ENCODE measurements at places on chromosomes 11 and 22. TPM values are rescaled to one million over a fixed set of nuclear protein-coding genes. Genes with fewer than 3 reads are reported as not detected.

DNA sequence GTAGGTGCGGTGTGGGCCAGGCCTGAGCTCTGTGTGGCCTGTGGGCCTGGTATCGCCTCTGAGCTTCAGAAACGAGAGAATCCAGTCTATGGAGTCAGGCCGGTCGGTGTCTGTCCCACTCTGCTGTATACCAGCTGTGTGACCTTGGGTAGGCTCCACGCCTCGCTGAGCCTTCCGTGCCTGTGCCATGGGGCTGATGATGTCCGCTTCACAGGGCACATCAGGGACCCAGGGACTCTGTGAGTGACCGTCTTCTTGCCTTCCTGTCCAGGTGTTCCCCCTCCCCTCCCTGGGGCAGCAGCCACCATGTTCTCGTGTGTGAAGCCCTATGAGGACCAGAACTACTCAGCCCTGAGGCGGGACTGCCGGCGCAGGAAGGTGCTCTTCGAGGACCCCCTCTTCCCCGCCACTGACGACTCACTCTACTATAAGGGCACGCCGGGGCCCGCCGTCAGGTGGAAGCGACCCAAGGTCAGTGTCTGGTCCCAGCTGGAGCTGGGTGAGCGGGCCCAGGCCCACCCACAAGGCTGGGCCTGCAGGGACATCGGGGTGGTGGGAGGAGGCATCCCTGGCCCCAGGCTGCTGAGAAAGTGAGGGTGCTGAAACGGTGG is 17.9 kb downstream of the CAPN5 start:
- H3K27ac ChIP-seq: no peak overlapping the region
- peaks cover 5% of the 10 kb centered on the region for H3K36me3 ChIP-seq
- no peak overlapping the region for H3K4me3 ChIP-seq
- H3K4me1 ChIP-seq: no peaks in the 10 kb centered on the region
- no peak for DNase-seq

- DNase-seq: peak; percentile 79
- no peaks in the 10 kb centered on the region for H3K36me3 ChIP-seq
- H3K4me3 ChIP-seq: no peak overlapping the region
- H3K27me3 ChIP-seq: no peaks in the 10 kb centered on the region
- H3K27ac ChIP-seq: no peak overlapping the region
Measured at GRCh38 chr11:135027461-135027860, 615.4 kb upstream of the B3GAT1 start.

GRCh38 chr11:96130061-96130620 is 206.2 kb upstream of the MTMR2 start:
- no peak overlapping the region for H3K4me3 ChIP-seq
- no peak overlapping the region for H3K27ac ChIP-seq
- H3K36me3 ChIP-seq: no peaks in the 10 kb centered on the region
- no peak for DNase-seq
- H3K27me3 ChIP-seq: no peaks in the 10 kb centered on the region

The XKR3 gene
- not detected for polyA plus RNA-seq

- H3K4me3 ChIP-seq: no peak overlapping the region
- DNase-seq: peak; percentile 78
- no peaks in the 10 kb centered on the region for H3K36me3 ChIP-seq
- H3K4me1 ChIP-seq: peaks cover 11% of the 10 kb centered on the region
Measured at GRCh38 chr22:27810609-27811151, 9.1 kb upstream of the MN1 start.

The FGF19 gene
- not detected for polyA plus RNA-seq

DNA sequence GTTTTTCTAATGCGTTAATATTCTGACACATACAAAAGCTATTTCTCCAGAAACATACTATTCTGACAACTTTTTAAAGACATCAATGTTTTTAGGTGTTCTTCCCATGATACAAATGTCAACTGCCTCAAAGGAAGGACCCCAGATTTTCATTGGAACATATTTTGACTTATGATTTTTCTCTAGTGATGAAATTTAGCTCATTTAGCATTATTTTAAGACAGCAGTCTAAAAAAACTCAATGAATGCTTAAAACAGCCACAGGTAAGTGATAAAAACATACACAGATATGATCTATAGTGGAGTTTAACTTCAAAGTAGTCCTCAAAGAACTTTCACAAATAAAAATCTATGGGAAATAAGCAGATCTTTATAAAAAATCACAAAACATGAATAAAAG is 24.9 kb downstream of the XKR3 start:
- H3K4me3 ChIP-seq: no peak overlapping the region
- H3K36me3 ChIP-seq: no peaks in the 10 kb centered on the region
- H3K27me3 ChIP-seq: no peaks in the 10 kb centered on the region
- no peak overlapping the region for H3K27ac ChIP-seq
- no peak for DNase-seq

GRCh38 chr11:29263971-29264682 is 752.7 kb downstream of the KCNA4 start:
- H3K4me3 ChIP-seq: no peak overlapping the region
- no peaks in the 10 kb centered on the region for H3K27me3 ChIP-seq
- no peak overlapping the region for H3K27ac ChIP-seq
- H3K4me1 ChIP-seq: no peaks in the 10 kb centered on the region
- DNase-seq: no peak

The MFNG gene
- polyA plus RNA-seq: 14.3 TPM

DNA sequence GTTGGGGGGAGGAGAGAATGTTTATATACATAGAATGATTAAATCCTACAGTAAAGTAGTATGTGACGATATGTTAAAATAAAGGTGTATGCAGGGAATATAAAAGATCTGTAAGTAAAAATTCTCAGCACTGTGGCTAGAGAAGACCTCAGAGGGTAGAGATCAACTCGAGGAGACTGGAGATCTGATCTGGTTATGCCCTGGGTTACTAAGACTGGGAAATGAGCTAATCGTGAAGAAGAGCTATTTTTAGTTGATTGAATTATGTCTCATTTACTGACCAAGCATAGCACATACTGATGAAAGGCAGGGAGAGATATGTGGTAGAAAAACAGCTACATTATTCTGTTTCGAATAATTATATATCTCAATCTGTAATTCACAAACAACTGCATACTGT is 42.8 kb upstream of the ALKBH3 start:
- no peaks in the 10 kb centered on the region for H3K27me3 ChIP-seq
- no peak overlapping the region for H3K27ac ChIP-seq
- no peak for DNase-seq
- peaks cover 18% of the 10 kb centered on the region for H3K4me1 ChIP-seq
- H3K36me3 ChIP-seq: peaks cover 3% of the 10 kb centered on the region

GRCh38 chr11:26948881-26949280 is 45.0 kb upstream of the FIBIN start:
- no peak overlapping the region for H3K27ac ChIP-seq
- H3K36me3 ChIP-seq: no peaks in the 10 kb centered on the region
- no peak for DNase-seq
- no peaks in the 10 kb centered on the region for H3K27me3 ChIP-seq
- H3K4me3 ChIP-seq: no peak overlapping the region

- H3K4me3 ChIP-seq: no peak overlapping the region
- no peak for DNase-seq
- no peaks in the 10 kb centered on the region for H3K36me3 ChIP-seq
- H3K27ac ChIP-seq: no peak overlapping the region
- no peaks in the 10 kb centered on the region for H3K27me3 ChIP-seq
- H3K4me1 ChIP-seq: no peaks in the 10 kb centered on the region
Measured at GRCh38 chr11:3104051-3104714, 47.0 kb upstream of the CARS1 start.

DNA sequence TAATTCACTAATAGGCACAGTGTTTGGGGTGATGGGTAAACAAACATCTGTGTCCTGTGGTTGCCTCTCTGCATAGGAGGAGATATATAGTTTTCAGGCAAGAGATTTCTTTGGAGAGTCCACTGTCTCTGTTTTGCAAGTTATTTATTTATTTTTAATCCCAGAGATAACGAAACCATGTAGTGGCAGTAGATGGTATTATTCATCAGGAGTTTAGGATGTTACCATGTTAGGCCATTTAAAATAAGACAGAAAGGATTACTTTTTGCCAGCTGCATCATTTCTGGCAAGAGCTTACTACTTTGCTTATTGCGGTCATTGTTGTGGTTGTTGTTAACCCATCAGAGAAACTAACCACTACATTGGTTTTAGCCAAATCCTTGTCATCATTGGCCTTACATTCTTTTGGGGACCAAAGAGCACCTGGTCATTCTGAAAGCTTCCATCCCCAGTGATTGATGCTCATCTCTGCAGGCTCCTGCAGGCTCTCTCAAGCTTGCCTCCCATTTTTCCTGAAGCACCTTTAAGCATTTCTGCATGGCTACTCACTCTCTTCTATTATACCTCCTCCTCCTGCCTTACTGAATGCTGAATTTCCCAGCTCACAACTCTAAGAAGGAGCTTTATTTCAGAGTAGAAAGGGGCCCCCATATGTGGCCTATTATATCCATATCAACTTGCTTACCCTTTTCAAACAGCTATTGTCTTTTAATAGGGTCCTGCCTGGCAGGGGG is 84.4 kb downstream of the CSTPP1 start:
- DNase-seq: no peak
- H3K27me3 ChIP-seq: no peaks in the 10 kb centered on the region
- H3K36me3 ChIP-seq: no peaks in the 10 kb centered on the region
- no peak overlapping the region for H3K27ac ChIP-seq
- H3K4me1 ChIP-seq: no peaks in the 10 kb centered on the region

- H3K27ac ChIP-seq: no peak overlapping the region
- peak; percentile 17 for DNase-seq
- no peaks in the 10 kb centered on the region for H3K4me1 ChIP-seq
- no peaks in the 10 kb centered on the region for H3K27me3 ChIP-seq
- H3K4me3 ChIP-seq: no peak overlapping the region
Measured at GRCh38 chr11:46457659-46458424, 66.3 kb upstream of the CHRM4 start.

The APOBEC3F gene
- 4.3 TPM for polyA plus RNA-seq

The OR5A1 gene
- not detected for polyA plus RNA-seq

DNA sequence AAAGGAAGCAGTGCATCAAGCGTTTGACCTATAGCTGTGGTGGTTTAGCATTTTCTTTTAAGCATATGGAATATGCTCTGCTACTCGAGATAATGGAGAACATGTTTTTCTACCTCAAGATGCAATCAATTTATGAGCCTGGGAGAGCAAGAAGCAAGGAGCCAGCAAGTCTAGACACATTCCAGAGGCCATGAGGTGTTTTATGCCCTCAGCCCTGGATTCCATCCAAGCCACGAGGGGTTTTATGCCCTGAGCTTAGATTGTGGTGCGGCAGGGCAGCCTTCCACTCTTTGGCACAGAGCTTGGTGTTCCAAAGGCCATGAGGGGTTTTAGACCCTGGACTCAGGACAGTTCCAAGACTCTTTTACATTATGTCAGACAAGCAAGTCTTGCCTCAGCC is 11.7 kb upstream of the DNAJB13 start:
- no peak overlapping the region for H3K27ac ChIP-seq
- H3K4me3 ChIP-seq: no peak overlapping the region
- no peak for DNase-seq
- no peaks in the 10 kb centered on the region for H3K27me3 ChIP-seq
- no peaks in the 10 kb centered on the region for H3K36me3 ChIP-seq

DNA sequence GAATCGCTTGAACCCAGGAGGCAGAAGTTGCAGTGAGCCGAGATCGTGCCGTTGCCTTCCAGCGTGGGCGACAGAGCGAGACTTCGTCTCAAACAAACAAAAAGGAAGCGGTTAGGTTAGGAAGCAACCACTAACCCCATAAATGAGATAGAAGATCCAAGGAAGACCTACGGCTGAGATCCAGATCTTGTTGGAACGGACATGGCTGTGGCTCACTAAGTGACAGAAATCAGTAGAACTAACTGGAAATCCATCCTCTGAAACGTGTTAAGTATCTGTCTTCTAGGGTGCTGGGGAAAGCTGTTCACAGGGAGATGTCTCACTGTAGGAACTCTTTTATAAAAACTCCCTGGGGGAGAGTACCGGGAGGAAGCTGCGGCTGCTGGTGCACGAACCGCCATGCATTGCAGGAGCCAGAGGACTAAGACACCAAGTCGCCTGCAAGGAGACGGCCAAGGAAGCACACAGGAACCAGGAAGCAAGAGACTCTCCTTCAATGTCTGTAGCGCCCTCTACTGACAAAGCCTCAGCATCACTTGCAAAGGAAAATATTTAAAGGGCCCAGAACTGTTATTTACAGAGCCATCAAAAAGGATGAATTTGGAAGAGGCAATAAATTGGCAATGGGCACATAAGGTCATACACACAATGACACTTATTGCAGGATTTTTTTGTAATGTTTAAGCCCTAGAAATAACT is 16.9 kb upstream of the SPTY2D1 start:
- no peaks in the 10 kb centered on the region for H3K4me1 ChIP-seq
- no peaks in the 10 kb centered on the region for H3K36me3 ChIP-seq
- no peak overlapping the region for H3K27ac ChIP-seq
- peak; percentile 31 for DNase-seq
- H3K27me3 ChIP-seq: no peaks in the 10 kb centered on the region
